CD4-positive, alpha-beta T cell treated with Interleukin-17A for 4 hours (primary cell): ENCODE measurements at places on chromosomes 1 and 21.

DNA sequence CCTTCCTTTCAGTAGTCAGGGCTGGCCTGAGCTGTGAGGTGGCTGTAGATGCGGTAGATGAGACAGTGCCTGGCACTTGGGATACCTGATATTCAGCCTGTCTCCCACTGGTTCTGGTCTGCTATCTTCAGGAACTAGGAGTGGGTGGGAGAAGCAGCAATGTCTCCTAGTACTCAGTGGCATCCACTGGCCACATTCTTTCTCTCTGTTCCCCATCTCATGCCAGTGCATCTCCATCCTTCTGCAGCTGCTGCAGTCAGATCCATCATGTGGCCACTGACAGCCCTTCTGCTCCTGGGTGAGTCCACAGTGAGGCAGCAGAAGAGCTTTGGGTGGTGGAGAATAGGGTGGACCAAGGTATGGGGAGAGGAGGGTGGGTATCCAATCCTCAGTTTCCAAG, 1.1 kb downstream of the FCRLB start:
- no peak for DNase-seq

DNA sequence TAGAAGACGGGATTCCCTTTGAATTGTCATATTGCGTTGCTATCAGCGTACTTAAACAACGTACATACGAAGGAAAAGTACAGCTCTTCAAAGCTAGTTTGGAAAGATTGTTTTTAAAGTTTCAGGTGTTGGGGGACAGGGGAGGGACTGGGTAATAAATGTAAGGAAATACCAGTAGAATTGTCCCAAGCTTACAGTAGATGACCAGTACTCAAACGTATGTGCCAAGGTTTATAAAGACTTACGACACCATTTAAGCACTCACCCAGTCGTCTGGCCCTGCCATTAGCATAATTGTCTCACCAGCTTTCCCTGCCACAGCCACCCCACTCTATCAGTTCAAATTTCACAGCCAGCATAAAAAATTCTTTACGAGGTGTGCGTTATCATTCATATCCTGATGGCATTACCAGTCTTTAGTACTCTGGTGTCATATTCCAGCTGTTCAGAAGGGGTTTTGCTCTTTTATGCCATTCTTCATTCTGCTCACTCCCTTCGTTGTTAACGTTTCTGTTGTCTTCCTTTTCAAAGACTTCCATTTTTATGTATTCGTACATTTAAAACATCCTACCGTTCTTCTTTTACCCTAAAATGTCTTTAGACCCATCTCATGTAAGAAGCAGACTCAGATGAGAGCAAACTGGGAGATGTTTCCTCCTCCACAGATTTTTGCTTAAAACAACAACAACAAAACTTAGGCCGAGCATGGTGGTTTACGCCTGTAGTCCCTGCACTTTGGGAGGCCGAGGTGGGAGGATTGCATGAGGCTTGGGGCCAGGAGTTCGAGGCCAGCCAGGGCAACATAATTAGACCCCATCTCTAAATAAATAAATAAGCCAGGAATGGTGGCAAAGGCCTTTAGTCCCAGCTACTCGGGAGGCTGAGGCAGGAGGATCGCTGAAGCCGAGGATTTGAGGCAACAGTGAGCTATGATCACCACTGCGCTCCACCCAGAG, 1.0 kb upstream of the HP1BP3 start:
- DNase-seq, result no peak

- DNase-seq, result no peak
Observed at GRCh38 chr1:7398982-7399381, 372.1 kb upstream of the VAMP3 start.

DNA sequence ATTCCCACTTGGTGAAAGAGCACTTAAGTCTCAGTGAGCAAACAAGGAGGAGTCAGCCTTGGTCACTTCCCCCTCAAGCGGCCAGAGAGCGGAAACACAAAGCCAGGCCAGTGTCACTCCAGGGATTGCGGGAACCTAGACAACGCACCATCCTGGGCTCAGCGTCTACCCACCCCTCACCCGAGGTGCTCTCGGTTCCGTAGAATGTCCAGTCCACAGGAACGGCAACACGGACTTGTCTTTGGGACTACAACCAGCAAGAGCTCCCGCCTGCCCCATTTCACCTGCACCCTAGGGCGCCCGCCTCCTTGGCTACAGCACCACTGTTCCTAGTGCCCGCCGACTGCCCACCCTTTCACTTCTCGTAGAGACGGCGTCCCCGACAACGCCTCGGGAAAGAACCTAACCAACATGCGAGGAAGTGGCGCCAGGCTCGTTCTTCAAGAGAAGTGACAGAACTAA, 509 bp downstream of the GDAP2 start:
- peak; percentile 38 for DNase-seq

DNA sequence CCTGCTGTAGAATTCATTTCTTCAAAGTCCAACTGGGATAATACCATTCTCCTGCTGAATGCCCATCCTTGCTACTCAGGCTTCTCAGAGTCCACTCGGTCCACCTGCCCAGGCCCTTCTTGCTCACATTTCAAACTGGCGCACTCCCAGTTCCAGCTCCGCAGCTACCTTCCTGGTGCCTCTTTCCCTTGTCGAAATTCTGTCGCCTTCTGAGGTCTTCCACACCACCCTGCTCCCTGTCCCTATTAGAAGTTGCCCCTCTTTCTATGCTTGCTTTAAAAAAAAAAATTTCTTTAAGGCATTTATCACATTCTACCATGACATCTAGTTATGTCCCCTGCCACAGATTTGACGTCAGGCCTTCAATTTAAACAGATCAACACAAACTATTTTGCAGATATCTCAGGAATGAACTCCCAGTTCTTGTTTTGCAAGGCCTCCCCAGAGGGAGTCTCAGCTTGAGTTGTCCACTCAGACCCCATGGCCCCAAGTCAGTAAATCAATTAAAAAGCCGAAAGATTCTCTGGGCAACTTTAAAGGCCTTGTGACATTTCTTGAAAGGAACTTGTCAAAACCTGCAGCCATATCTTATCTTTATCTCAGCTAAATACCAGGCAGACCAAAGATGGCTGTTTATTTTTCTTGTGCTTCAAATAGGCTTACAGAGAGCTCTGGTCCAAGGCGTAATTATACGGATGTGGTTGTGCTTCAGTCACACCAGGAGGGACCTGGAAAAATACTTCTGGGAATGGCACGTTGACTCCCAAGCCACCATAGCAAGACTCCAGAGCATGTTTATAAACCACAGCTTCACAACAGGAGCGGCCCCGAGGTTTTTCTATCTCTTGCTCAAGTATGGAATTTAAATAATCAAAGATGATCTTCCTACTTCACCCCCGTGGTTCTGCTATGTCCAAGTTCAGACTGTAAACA, 2.2 kb downstream of the FAM89A start:
- DNase-seq, result no peak

GRCh38 chr1:88039240-88039639, 644.8 kb upstream of the PKN2 start:
- no peak for DNase-seq

DNA sequence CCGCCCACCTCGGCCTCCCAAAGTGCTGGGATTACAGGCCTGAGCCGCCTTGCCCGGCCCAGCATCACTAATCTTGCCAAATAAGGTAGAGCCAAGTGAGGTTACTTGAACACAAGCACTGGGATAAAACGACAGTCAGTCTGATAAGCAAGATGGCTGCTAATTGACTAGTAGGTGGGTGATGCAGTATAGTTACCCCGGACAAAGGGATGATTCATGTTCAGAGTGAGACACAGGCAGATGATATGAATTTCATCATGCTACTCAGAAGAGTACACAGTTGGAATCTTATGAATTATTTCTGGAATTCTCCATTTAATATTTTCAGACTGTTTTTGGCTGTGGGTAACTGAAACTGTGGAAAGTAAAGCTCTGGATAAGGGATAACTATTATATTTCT, 178.4 kb downstream of the USP25 start:
- no peak for DNase-seq

DNA sequence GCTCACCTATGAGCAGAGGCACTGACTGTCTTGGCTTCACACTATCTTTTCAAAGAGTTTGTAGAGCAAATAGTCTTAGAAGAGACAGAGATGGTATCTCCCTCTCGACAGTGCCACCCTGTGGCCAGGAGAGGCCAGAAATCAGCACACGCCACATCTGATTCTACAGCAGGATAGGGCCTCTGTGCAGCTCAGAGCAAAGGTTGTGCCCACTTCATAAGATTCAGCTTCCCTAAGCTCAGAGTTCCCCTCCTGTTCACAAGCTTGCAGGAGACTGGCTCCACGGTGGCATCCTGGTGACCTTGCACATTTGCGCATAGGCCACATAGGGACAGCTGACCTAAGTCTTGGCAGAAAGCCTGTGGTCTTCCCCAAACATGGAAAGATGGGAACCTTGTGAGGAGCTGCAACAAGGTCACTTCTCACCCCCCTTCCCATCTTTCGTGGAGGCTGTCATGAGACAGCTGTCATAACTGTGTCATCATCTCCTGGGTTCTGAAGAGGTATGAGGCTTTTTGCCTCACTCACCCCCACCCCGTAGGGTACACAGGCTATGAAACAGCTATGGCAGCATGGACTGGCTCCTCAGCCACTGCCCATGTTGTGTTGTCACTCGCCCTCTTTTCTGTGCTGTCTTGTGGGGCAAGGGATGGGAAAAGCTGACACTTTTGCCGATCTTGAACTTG, 3.0 kb downstream of the ITLN2 start:
- DNase-seq, result peak; percentile 80

DNA sequence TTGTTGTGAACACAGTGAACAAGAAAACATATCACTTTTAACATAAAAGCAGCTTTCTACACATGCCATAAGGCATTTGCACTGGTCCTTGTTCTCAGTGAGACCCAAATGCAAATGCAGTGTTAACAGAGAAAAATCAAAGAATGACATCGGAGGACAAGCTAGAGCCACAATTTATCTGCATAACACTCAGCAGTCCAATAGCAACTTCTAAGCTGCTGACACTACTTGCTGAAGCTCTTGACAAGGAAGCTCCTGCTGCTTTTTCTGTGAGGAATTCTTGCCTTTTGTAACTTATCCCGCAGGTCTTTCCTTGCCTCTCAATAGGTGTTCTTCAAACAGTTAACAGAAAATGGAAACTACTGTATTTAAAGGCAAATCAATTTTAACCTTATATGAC, 34.7 kb downstream of the USH2A start:
- DNase-seq, result no peak

DNA sequence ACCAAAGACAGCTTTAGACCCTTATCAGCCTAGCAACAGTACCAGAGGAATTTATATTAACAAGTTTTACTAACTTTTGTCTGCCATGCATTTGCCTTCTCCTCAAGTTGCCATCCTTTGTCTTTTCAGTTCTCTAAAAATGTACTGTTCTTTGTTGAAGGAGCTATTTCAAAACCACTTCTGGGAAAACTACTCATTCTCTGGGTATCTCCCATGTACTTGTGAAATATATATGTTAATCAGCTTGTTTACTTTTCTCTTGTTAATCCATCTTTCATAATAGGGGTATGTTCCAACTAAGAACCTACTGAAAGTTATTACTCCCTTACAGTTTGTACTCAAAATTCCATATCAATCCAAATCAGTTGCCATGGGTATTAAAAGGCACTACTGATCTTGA, 16.3 kb downstream of the DPYD start:
- no peak for DNase-seq

- no peak for DNase-seq
Observed at GRCh38 chr1:173303984-173304383, 96.9 kb upstream of the TNFSF4 start.

DNA sequence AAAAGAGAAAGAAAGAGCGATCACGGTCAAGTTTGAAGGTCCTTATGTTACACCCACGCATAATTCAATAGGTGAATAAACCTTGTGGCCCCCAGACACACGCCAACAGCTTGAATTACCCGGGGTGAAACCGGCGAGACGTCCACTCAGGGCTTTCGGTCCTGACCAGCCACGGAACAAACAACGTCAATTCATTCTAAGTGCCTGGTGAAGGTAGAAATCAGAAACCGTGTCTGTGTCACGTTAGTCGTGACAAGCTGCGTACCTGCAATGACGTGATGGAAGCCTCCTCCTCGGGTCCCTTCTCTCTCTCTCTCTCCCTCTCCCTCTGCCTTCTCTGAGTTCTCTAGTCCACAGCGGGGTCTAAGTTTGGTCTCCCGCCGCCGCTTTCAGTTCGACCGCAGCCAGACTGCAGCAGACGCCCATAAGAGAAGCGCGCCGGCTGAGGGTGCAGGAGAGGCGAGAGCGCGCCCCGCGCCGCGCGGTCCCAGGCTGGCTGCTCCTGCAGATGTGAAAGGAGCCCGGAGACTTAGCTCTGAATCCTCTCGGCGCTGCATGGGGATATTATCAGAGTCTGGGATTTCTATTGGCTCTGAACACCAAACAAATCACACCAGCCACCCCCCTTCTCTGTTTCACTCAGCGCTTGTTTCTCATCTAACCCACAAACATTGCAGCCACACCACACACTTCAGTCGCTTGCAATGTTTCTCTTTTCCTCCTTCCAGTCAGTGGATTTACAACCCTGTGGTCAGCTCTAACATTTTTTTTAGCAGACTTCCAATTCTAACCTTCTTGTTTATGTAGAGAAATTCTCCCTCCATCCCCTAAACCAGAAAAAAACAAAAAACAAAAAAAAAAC, at the start of gene GREM2:
Gene GREM2, minus strand, starts transcription at position 537 of the 862 bp plus-strand sequence. CDS start 118,680 bp downstream, outside the sequence.
- peak; percentile 43 for DNase-seq

DNA sequence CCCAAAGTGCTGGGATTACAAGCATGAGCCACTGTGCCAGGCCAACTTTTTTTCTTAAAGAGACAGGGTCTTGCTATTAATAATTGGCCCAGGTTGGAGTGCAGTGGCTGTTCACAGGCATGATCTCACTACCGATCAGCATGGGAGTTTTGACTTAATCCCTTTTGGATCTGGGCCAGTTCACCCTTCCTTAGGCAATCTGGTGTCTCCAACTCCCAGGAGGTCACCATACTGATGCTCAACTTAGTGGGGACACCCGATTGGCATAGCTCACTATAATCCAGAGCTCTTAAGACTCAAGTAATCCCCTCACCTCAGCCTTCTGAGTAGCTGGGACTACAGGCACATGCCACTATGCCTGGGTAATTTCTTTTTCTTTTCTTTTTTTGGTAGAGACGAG, 64.2 kb upstream of the SCYL3 start:
- no peak for DNase-seq

DNA sequence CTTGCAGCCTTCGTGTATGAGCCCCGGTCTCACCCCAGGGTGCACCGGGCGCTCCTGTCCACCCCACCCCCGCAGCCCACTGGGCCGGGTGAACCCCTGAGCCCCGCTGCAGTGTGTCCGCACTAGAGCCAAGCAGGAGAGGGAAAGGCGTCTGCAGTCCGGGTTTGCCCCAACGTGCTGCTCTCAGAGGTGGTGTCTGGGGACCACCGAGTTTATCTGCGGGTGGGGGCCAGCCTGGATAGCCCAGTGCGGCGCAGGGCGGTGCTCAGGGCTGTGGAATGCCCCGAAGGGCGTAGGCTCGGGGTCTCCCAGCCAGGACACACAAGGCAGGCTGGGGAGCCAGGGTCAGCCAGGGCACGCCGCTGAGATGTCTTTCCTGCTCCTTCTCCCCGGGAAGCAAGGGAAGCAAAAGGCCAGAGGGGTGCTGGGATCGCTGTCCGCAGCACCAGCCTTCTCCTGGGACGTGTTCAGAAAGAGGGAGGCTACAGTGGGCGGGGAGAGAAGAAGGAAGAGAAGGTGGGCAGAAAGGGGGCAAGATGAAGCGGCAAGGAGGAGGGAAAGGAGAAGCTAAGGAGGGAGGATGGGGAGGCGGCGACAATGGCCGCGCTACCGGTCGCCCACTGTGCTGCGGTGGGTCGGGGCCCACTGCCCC, 56.6 kb downstream of the MAB21L3 start:
- DNase-seq, result peak; percentile 13
